ENCODE measurements at places on chromosomes 1 and 21.
A peak's percentile ranks its signal among the peaks of the same experiment; 100 is the strongest.

DNA sequence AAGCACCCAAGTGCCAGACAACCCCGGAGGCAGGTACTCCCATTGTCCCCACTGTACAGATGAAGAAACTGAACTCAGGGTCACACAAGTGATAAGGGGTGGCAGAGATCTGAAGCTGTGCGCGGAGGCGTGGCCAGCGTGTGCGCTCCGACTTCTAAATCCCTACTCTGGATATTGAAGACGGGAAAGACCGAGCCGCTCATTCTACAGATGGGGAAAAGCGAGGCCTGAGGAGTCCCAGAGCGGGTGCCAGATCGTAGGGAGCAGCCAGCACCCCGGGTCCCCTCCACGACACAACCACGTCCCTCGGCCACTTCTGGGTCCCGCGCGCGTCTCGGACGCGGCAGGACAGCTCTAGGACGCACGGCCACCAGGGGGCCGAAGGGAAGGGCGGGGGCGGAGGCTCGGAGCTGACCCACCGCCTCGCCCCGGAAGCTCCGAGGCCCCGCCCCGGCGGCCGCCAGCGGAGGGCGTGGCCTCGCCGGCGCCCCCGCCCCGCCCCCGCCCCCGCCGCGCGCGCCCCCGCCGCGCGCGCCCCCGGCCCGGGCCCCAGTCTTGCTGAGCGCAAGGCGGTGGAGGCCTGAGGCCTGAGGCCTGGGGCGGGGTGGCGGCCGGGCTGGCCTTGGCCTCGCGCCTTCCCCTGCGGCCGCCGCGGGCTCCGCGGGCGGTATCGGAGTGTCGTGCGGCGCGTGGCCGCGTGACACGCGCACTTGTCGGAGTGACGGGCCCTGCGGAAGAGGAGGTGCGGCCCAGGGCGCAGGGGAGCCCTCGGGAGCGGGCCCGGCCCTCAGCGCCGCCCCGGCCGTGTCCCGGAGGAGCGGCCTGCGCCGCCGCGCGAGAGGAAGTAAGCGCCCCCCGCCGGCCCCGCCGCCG lies at the start of gene H6PD:
TSS of gene H6PD (plus strand) at position 552 of the 873 bp plus-strand sequence. CDS start 10,161 bp downstream, outside the sequence.
- peak; percentile 47 for DNase-seq

- DNase-seq, result no peak
Measured at GRCh38 chr1:201307231-201307630, 23.9 kb downstream of the PKP1 start.

DNA sequence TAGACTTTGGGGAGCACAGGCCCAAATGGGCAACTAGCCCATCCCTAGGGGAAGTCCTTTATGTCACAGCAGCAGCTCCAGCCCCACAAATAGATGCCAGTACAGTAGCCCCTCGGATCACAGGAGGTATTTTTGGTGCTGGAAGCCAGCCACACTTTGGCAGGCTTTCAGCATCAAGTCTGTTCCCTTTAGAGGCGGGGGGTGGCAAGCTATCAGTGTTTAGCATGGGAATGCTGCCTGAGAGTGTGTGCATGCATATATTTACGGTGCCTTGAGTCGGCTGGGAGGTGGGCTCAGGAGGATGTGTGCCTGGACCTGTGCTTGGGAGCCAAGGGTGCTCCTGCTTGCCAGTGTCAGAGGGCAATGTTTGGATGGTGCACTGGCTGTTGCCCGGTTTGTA lies 3.5 kb upstream of the PLXNA2 start:
- no peak for DNase-seq

GRCh38 chr1:244860078-244860477 lies 4.3 kb downstream of the HNRNPU start:
- no peak for DNase-seq

DNA sequence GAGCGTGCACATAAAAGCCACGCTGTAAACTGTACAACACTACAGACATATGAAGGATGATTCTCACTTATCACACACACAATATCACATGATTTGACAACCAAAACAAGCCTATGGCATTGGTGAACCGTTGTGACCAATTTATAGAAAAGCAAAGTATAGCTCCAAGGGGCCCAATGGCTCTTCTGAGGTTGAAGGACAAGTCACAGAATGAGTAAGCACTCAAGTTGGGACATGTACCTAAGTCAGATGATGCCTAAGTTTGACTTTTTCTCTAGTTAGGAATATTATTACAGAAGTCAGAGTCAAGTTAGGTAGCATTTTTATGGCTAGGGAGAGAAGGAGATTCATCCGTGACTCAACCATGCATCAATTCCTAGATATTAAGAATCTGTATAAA lies 45.7 kb downstream of the PLPP3 start:
- DNase-seq, result no peak

- no peak for DNase-seq
Measured at GRCh38 chr1:47781171-47781959, 215.8 kb downstream of the TRABD2B start.

- no peak for DNase-seq
Measured at GRCh38 chr1:70504821-70505193, 93.7 kb downstream of the CTH start.

- DNase-seq, result no peak
Measured at GRCh38 chr1:5847013-5847659, 145.1 kb downstream of the NPHP4 start.

DNA sequence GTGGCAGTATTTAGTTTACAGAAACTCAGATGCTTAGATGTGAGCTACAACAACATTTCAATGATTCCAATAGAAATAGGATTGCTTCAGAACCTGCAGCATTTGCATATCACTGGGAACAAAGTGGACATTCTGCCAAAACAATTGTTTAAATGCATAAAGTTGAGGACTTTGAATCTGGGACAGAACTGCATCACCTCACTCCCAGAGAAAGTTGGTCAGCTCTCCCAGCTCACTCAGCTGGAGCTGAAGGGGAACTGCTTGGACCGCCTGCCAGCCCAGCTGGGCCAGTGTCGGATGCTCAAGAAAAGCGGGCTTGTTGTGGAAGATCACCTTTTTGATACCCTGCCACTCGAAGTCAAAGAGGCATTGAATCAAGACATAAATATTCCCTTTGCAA lies 59.7 kb upstream of the ZNF326 start:
- no peak for DNase-seq

- no peak for DNase-seq
Measured at GRCh38 chr1:17967623-17968255, 139.9 kb upstream of the IGSF21 start.

DNA sequence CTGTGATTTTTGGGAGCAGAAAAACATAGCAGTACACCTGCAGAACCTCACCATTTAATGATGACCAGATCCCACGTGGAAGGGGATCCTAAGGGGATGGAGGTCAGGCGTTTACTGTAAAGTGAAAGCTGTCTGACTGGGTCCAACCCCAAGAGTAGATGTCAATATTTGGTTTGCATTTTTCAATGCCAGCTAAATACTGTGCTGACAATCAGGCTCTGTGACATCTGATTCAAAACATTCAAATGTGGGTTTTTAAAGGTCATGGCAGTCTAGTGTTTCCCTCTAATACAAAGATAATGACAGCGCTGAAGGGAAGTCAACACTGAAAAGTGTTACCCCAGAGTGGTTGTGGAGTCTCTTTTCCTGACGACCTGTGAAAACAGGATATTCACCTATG lies 68.1 kb downstream of the SPAG17 start:
- no peak for DNase-seq

GRCh38 chr1:154350383-154350782 lies 25.1 kb downstream of the ATP8B2 start:
- no peak for DNase-seq

GRCh38 chr1:231934797-231935196 lies 308.2 kb downstream of the DISC1 start:
- DNase-seq, result no peak

DNA sequence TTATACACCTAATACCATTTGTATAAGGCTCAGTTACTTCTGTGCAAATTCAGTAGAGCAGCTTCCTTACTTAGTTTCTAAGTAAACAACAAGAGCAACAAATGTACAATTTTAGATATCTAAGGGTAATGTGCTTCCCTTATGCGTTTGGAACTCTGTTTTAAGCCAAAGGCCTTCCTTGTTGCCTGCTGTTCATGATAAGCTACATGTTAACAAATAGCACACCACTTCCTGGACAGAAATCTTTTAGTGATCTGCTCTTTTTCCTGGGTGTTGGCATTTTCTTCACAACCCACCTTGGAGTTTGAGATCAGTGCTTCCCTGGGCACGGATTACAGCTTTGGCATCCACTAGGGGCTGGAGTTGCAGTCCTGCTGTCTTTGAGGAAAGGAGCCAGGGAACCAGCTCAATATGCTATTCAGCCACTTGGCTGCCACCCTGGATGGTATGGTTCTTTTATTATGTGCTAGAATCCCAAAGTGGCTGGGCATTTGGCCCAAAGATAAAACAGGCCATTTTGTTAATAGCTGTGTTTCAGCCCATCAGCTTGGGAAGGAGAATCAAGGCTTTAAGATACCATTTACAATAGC lies 55.6 kb upstream of the ADAR start:
- DNase-seq, result no peak

- DNase-seq, result no peak
Measured at GRCh38 chr1:95311014-95311413, 77.0 kb downstream of the RWDD3 start.

DNA sequence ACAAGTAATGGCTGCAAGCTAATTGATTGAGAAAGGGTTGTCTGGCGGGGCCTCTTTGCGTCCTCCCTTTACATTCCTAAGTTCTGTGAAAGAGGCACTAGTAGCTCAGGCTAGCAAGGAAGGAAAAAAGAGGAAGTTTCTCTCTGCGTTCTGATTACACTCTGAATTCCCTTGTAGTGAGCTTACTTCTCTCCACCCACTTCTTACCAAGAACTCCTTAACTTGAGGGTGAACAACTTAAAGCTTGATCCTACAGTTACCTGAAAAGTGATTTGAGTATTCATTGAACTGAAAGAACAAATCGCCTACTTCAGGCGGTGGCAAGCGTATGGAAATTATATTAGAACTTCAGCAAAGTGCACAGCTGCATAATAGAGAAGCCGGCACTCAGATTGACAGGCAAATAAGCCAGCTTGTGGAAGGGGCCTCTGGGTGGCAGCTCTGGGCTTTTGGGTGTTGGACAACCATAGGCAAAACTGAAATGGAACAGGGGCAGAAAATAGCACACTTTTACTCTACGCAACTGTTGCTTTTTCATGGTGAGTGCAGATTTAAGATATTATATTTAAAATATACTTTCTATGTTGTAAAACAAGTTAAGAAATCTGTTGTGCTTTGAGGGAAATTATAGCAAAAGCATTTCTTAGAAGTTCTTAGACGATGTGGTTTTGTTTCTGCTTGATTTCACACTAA lies 464.5 kb downstream of the USP25 start:
- no peak for DNase-seq

GRCh38 chr1:113101588-113101987 lies 28.6 kb downstream of the LRIG2 start:
- no peak for DNase-seq

DNA sequence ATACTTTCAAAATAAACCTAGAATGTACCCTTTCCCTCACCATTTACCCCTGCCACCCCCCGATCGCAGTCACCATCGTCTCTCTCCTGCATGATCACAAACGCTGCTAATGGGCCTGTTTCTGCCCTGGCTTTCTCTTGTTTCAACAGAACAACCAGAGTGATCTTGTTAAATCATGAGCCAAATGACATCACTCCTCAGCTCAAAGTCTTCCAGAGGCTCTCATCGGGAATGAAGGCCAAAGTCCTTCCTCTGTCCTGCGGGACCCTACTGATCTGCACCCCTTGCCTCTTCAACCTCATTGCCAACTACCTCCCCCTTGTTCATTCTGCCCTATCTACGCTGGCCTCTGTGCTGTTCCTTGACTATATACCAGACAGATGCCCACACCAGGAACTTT lies 39.4 kb upstream of the PTGFRN start:
- no peak for DNase-seq

DNA sequence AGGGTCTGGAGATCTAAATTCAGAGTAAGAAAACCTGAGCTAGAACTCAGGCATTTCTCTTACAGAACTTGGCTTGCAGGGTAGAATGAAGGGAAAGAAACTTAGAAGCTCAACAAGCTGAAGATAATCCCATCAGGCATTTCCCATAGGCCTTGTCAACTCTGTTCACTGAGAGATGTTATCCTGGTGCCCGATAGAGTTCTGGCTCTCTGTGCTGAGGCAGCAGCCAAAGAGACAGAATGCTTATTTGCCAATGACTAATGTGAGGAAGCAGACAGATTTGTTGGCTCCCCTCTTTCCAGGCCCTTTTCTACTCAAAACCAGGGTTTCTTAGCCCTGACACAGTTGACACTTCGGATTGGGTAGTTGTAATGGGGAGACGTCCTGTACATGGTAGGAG lies 22.3 kb upstream of the TRIM45 start:
- no peak for DNase-seq

GRCh38 chr1:11985851-11986250 lies 5.6 kb downstream of the MFN2 start:
- no peak for DNase-seq

- no peak for DNase-seq
Measured at GRCh38 chr21:36321325-36322082, 1.5 kb downstream of the MORC3 start.

DNA sequence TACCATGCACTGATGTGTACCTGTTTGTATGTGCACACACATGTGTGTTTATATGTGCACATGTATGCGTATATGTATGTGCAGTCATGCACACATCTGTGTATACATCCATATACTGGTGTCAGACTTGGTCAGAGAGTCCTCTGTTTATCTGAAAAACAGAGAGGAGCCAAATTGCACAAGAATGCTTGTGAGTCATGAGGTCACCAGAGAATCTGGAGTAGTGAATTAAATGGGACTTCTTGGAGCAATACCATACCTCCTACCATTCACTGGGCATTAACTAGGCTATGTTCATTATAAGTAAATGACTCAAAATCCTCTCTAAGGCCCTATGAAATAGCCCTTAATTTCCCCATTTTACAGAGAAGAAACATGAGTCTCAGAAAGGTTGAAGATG lies 272.1 kb upstream of the C1orf87 start:
- no peak for DNase-seq

DNA sequence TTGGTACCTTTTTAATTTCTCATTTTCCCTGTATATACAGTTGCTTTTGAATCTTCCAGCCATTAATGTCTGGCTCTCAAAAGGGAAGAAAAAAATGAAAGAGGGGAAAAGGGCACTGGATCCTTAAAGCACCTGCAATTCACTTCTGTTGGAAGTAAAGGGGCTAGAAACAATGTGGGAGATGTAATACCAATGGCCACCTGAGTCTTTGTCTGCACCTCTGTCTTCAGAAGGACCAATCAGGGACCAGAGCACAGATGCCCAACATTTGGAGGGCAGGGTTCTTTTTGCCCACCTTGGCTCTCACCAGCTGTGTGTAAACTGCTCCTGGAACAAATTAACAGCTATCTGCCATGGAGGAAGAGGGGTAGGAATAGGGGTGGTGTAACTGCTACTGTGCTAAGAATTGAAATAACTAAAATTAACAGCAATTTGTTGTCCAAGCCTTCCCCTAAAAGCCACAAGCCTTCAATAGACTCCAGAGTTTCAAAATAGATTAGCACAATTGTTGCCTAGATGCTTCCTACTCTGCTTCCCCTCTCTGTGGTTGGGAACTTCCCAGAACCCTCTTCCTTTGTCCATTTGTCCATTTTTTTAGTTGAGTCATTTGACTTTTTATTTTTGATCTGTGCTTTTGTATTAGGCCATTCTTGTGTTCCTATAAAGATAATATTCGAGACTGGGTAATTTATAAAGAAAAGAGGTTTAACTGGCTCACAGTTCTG lies 11.5 kb upstream of the LRRC8B start:
- DNase-seq, result no peak

GRCh38 chr1:33296824-33297223 lies 24.1 kb downstream of the A3GALT2 start:
- no peak for DNase-seq
